ENCODE measurements at places on chromosomes 7 and 10.

DNA sequence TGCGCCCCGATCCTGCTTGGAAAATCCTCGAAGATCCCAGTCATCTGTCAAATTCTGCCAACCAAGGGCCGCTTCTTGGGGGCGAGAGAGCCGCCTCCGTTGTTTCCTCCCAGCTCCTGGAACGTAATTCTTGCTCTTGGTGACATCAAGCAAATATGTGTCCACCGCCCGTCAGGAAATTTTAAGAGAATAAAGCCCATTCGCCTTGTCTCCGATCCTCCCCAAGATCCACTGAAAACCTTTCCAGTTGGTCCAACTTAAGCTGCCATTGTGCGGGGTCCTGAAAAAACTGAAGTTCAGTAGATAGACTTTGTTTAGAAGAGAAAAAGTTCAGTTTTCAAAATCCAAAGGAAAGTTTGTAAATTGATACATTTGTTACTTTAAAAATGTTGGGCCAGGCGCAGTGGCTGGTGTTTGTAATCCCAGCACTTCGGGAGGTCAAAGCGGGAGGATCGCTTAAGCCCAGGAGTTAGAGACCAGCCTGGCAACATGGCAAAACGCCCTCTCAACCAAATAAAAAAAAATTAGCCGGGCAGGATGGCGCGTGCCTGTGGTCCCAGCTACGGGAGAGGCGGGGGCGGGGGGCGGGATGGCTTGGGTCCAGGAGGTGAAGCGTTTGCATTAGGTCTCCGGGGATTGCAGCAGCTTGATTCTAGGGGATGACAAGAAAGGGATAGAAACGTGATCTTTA is 1.0 kb upstream of the ZNF800 start:
- no peak for DNase-seq

GRCh38 chr7:31873816-31874597 is 187.0 kb downstream of the PPP1R17 start:
- no peak for DNase-seq

GRCh38 chr7:54543051-54543488 is 895 bp downstream of the VSTM2A start:
- no peak for DNase-seq

DNA sequence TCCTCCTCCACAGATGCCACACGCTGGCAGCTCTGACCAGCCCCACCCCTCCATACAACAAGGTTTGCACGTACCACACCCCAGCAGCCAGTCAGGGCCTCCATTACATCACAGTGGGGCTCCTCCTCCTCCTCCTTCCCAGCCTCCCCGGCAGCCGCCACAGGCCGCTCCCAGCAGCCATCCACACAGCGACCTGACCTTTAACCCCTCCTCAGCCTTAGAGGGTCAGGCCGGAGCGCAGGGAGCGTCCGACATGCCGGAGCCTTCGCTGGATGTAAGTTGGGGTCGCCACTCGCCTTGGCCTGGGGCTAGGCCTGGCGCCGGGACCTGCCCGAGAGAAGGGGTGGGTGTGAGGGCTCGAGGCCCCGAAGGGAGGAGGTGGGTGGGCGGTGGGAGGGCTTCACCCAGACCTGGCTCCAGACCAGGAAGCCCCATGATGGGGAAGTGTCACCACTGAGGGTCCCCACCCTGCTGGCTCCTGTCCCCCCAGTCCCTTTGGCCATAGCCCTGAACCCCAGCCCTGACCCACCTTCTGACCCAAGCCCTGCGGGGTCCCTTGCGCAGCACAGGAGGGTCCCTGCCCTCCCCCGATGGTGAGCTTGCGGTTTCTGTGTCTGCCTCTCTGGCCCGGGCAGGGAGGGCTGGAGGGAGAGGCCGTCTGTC is 36.2 kb upstream of the PPIF start:
- DNase-seq, result no peak

DNA sequence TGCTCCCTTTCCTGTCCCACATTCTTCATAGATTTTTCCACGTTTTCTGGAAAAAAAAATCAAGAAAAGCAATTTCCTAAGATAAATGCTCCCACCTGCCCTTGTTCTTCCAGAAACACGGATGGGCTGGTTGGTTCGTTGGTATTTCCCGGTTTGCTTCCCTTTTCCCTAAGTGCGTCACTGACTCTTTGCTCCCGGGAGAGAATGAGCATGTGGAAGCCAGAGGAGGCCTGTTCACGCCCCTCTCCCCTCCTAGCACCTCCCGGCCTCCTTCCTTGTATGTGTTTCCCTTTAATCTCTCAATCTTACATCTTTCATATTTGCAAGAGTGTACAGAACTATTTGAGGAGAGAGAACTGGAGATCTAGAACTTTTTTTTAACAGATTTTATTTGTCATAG is 442.0 kb downstream of the GFRA1 start:
- no peak for DNase-seq

DNA sequence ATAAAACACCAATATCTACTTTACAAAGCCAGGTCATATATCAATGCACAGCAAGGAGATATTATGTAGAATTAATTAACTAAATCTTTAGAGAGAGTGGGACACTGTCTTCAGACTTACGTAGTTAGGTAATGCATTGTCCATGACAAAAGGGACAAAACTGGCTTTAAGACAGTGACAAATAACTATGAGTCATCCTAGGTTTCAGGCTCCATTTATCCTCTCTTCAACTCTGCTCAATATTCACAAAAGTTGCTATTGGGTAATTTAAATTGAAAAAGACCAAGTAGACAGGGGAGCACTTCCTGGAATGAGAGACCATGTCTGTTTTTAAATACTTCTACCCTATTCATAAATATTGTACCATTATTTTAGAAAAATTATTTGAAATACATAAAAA is 464.5 kb downstream of the ARL4A start:
- no peak for DNase-seq

GRCh38 chr10:66455304-66455703 is 470.5 kb upstream of the LRRTM3 start:
- no peak for DNase-seq

- DNase-seq, result no peak
Observed at GRCh38 chr10:3503299-3503698, 281.7 kb downstream of the KLF6 start.

- DNase-seq, result no peak
Observed at GRCh38 chr7:16528520-16528919, 1.9 kb downstream of the LRRC72 start.

- no peak for DNase-seq
Observed at GRCh38 chr10:61475449-61475873, 22.3 kb upstream of the TMEM26 start.

Data from stimulated activated CD4-positive, alpha-beta T cell treated with anti-CD3 and anti-CD28 coated beads, Interleukin-15, amount 100 ng/mL, for 1 hour (primary cell).